ENCODE measurements at places on chromosomes 5 and 9. TPM values are rescaled to one million over a fixed set of nuclear protein-coding genes. Genes with fewer than 3 reads are reported as not detected.

The ZNF484 gene
- total RNA-seq = 14.2 TPM

The FOXD4L5 gene
- 0.22 TPM for total RNA-seq

The FAM163B gene
- 0.22 TPM for total RNA-seq

The FGF10 gene
- not detected for total RNA-seq

The PCDHA9 gene
- 4.0 TPM for total RNA-seq

The RANBP3L gene
- 0.52 TPM for total RNA-seq

The ARL14EPL gene
- 0.25 TPM for total RNA-seq

The TMEM232 gene
- total RNA-seq = 5.7 TPM

DNA sequence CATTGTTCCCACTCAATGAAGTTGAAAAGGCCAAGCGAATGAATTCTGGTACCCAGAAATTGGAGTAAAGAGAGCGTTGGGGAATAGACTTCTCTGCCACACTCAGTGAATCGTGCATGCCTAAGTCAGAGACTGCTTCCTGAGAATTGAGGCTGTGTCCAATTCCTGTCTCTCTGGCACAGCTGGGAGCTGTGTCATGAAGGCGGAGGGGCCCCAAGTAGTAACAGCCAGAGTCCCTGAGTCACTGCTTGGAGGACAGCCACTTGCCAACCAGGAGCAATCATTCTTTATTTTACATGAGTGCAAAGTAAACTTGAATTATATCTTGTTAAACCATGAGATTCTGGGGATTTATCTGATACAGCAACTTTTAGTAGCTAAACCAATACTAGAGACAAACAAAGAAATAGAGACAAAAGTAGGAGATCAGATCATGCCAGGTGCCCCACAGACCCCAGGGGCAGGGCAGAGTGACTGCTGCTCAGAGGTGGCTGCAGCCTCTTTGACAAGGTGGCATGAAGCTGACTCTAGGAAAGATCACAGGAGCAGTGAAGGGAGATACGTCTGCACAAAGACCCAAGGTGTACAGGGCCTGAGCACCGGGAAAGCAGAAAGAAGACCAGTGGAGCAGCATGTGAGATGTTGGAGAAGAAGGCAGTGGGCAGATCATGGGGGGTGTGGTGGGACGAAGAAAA is 246.0 kb downstream of the GADD45G start:
- no peak for DNase-seq
- no peak overlapping the region for H3K4me3 ChIP-seq
- H3K27ac ChIP-seq = no peak overlapping the region
- peaks cover 5% of the 10 kb centered on the region for H3K27me3 ChIP-seq
- H3K36me3 ChIP-seq = no peaks in the 10 kb centered on the region

DNA sequence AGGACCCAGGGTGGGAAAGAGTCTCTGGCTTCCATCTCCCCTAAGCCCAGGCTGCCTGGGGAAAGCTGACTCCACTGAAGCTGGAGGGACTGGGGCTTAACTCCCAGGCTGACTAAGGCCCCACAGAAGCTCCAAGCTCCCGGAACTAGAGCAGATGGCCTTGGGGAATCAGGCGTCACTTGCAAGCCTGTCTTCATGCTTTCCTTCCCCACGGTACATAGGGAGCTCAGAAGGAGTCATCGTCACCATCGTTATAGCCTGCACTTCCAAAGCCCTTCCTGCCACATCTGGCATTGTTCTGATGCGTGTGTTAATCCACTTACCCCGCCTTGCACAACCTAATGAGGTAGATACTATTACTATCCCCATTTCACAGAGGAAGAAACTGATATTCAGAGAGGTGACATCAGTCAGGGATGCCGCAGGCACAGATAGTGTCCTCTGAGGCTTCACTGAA is 11.5 kb downstream of the AQP3 start:
- peaks cover 3% of the 10 kb centered on the region for H3K4me1 ChIP-seq
- DNase-seq = no peak
- no peak overlapping the region for H3K27ac ChIP-seq
- H3K4me3 ChIP-seq = no peak overlapping the region
- no peaks in the 10 kb centered on the region for H3K36me3 ChIP-seq

GRCh38 chr9:108537756-108538155 is 318.0 kb downstream of the ACTL7B start:
- H3K27ac ChIP-seq = no peak overlapping the region
- H3K27me3 ChIP-seq = peaks cover 14% of the 10 kb centered on the region
- no peaks in the 10 kb centered on the region for H3K36me3 ChIP-seq
- no peak for DNase-seq
- H3K4me1 ChIP-seq = no peaks in the 10 kb centered on the region

GRCh38 chr9:36163786-36164170 is 5.4 kb upstream of the CCIN start:
- no peaks in the 10 kb centered on the region for H3K36me3 ChIP-seq
- peaks cover 46% of the 10 kb centered on the region for H3K4me1 ChIP-seq
- no peak for DNase-seq
- peak overlapping the region; percentile 98 for H3K27ac ChIP-seq
- no peak overlapping the region for H3K4me3 ChIP-seq

- H3K27me3 ChIP-seq = peaks cover 7% of the 10 kb centered on the region
- H3K36me3 ChIP-seq = no peaks in the 10 kb centered on the region
- no peak for DNase-seq
- no peaks in the 10 kb centered on the region for H3K4me1 ChIP-seq
Measured at GRCh38 chr5:16076657-16077056, 102.9 kb downstream of the MARCHF11 start.

DNA sequence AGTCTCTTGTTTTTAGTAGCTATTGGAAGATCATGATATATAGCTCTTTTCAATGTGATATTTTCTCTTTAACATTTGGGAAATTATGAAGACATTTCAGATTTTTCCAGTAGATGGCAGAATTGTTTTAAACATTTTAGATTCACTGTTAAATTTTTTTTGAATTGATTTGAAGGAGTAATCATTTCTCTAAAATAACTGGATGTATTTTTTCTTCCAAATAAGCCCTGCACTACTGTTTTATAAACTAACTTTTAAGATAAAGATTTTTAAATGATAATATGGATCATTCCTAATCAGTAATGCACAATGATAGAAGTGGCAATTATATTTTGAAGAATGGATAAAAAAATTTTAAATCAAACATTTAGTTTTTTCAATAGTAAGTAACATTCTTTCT is 14.2 kb downstream of the NDUFAF2 start:
- no peak overlapping the region for H3K27ac ChIP-seq
- no peaks in the 10 kb centered on the region for H3K27me3 ChIP-seq
- H3K36me3 ChIP-seq = peaks cover 9% of the 10 kb centered on the region

DNA sequence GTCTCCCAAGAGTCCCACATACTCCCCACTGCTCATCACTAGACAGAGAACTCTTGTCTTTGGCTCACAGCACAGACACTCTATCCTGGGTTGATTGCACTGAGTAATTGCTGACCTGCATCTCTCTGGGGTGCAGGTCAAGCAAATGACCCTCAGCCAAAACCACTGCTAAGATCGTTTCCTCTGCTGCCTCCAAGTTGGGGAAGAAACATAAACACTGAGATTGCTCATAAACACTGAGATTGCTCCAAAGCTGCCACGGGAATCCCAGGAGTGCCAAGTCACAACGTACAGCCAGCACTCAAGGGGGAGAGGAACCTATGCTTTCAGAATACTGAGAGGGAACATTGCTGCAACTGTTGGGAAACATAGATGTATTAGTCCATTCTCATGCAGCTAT is 1402.1 kb upstream of the ACO1 start:
- DNase-seq = no peak
- no peaks in the 10 kb centered on the region for H3K4me1 ChIP-seq
- H3K27ac ChIP-seq = no peak overlapping the region
- no peak overlapping the region for H3K4me3 ChIP-seq
- H3K36me3 ChIP-seq = no peaks in the 10 kb centered on the region
- no peaks in the 10 kb centered on the region for H3K27me3 ChIP-seq

DNA sequence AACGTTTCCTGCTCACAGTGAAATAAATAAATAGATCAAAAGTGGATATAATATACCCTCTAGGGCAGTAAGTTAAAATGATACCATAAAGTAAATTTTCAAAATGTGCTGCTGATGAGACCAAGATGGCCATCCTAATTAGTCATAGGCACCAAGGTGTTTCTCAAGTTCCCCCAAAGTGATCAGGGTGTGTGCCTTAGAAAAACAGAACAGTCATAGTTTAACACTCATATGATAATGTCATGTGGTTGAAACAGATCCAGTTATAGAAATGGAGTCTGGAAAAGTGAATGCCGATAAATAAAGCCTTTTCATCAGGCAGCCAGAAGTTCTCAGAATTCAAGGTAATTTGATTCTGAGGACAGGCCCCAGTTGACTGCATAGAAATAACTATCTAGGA is 161.5 kb upstream of the CDKN2B start:
- no peak overlapping the region for H3K27ac ChIP-seq
- H3K4me3 ChIP-seq = no peak overlapping the region
- H3K36me3 ChIP-seq = no peaks in the 10 kb centered on the region
- peaks cover 13% of the 10 kb centered on the region for H3K4me1 ChIP-seq
- DNase-seq = no peak

DNA sequence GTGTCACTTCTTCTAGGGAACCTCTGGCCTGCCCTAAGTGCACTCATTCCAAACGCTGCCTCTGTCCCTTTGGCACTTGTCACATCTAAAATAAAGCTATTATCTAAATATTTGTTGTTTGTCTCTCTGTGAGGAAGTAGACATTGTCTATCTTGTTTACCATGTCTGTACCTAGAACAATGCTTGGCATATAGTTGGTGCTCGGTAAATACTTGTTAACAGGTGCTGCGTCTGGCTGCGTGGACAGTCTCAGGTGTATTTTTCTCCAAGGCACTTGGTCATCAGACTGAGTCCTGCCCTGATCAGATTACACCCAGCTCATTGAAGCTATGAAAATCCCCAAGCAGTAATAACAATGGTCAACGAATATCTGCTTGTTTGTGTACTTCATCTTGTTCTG is 174.9 kb upstream of the SMIM23 start:
- peaks cover 3% of the 10 kb centered on the region for H3K36me3 ChIP-seq
- H3K27ac ChIP-seq = no peak overlapping the region
- H3K4me1 ChIP-seq = peaks cover 6% of the 10 kb centered on the region

DNA sequence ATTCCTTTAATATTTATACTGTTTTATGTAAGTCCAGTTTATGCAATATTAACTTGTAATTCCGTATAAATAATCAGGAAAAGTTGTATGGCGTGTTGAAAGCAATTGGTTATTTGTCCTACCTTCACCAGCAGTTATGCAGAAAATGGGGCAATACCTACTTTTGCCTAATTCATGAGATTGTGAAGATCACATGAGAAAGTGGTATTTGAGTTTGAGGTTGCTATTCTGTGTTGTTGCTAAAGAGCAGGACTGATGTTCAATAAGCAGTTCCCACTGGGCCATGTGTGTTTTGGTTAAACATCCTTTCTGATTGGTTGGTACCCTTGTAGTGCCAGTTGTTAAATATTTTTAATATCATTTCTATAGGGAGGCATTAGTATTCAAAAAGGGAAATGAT is 3.2 kb downstream of the TGFBR1 start:
- H3K27ac ChIP-seq = no peak overlapping the region
- no peaks in the 10 kb centered on the region for H3K36me3 ChIP-seq
- H3K27me3 ChIP-seq = no peaks in the 10 kb centered on the region
- no peak overlapping the region for H3K4me3 ChIP-seq

GRCh38 chr5:17405976-17406375 is 92.1 kb upstream of the TAF11L2 start:
- peaks cover 42% of the 10 kb centered on the region for H3K4me1 ChIP-seq
- no peaks in the 10 kb centered on the region for H3K27me3 ChIP-seq
- no peak for DNase-seq
- no peak overlapping the region for H3K4me3 ChIP-seq

DNA sequence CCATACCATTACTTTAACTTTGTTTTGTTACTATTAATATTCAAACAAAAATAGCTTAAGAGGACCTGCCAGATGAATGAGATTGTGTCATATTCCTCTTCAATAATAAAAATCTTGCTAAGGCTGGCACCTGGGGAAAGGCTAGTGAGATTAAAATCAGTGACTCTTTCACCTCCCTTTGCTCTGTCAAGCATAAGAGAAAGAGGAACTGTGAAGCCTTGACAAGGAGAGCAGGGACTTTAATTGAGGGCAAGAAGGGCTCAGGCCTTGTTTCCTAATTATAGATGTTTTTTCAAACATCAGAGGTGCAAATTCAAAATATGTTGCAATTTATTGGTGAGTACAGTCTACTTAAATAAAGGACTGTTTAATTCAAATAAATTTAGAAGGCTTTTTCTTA is 91.7 kb downstream of the SPATA31D1 start:
- no peak overlapping the region for H3K27ac ChIP-seq
- no peak for DNase-seq
- no peaks in the 10 kb centered on the region for H3K36me3 ChIP-seq
- no peaks in the 10 kb centered on the region for H3K4me1 ChIP-seq
- H3K27me3 ChIP-seq = no peaks in the 10 kb centered on the region

DNA sequence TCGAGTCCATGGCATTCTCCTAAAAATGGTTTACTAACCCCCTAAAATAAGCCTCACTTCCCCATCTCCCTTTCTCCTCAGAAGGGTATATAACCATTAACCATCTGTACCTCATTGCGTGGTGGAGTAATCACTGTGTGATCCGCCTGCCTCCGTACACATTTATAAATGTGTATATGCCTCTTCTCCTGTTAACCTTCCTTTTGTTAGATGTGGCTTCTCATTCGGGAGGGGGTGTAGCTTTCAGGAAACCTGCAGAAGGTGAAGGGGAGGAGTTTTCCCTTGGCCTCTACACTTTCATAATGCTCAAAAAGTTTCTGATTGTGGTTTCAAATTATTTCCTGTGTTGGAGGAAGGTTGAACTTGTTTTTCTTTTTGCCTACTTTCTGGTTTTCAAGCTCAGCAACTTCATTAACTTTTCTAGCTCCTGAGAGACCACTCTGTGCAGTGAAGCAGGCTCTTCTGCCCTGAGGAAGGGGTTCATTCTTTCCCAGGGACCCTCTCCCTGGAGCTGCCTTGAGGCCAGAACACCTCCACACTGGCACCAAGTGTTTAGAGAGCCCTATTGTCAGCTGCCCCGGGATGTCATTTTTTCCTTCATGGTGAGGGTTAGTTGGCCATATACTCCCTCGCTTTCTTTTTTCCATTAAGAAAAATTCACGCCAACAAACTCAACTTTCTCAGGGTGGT is 46.9 kb downstream of the RASGRF2 start:
- H3K4me3 ChIP-seq = no peak overlapping the region
- H3K4me1 ChIP-seq = no peaks in the 10 kb centered on the region
- H3K27ac ChIP-seq = no peak overlapping the region
- H3K36me3 ChIP-seq = no peaks in the 10 kb centered on the region
- no peaks in the 10 kb centered on the region for H3K27me3 ChIP-seq
- no peak for DNase-seq

DNA sequence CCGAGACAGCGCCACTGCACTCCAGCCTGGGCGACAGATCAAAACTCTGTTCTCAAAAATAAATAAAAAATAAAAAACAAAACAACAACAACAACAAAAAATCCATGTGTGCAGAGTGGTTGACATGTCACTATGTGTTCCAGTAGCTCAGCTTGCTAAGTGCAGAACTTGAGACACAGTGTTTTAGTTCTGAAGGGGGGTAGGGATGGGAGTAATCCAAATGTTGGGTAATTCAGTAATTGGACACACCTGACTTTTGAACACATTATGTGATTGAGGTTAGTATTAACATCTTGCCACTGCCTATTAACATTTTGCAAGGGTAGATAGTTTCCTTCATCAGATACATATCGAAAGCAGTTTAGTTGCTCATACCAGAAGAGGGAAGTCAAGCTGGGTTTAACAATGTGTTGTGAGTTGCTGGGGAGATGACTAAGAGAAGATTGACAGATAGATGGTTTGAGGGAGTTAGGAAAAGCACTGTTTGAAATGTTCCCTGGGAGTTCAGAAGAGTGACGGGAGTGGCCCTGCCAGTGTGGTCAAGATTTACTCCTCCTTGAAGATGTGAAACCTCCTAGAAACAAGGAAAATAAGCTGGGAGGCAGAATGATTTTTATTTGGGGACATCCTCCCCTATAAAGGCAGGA is 928 bp downstream of the HACD4 start:
- no peak overlapping the region for H3K27ac ChIP-seq
- no peaks in the 10 kb centered on the region for H3K36me3 ChIP-seq

- no peak overlapping the region for H3K27ac ChIP-seq
- H3K4me3 ChIP-seq = no peak overlapping the region
- H3K36me3 ChIP-seq = no peaks in the 10 kb centered on the region
- no peak for DNase-seq
- peaks cover 7% of the 10 kb centered on the region for H3K4me1 ChIP-seq
Measured at GRCh38 chr9:13023498-13023897, 248.7 kb downstream of the LURAP1L start.
